ENCODE measurements at places on chromosomes 13 and 19.

DNA sequence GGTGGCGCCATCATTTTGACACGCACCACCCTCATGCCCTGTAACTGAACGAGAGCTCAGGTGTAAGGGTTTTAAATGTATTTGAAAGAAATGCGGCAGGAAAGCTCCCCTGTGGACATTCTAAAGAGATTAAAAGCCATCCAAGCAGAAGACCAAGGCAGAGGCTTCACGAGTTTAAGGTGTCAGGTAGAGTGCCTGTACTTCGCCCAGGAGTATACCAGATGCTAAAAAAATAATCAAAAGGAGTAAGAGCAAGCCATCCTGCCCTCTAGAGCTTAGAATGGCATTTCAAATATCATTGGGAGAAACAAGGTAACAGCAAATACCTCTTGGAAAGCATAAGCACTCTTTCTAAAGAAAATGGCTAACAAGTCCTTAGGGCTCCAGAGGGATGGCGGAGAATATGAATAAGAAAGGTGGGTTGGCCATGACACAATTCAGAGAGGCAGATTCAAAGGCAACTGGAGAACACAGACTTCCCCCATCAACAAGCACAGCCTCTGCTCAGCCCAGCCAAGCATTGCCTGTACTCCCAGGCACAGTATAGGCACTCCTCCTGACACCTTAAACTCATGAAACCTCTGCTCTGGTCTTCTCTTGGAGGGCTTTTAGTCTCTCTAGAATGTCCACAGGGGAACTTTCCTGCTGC, 447.6 kb downstream of the SUCLA2 start:
- DNase-seq = no peak

DNA sequence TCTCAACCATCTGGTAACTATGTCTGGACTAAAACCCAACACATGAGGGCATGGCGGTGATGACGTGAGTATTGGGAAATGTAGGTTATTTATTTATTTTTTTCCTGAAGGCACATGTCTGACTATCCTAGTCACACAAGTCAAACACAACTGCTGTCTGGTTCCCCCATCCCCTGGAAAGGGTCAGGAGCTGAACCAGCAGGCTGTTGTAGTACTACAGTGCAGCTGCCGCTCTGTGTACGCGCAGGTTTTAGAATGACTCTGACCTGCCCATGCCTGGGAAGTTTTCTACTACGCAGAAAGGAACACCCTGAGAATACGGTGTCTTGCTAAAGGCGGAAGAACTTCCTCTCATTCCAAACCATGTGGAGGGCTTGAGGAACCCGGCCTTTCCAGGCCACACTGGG, 1.2 kb downstream of the SLC7A1 start:
- peak; percentile 19 for DNase-seq

GRCh38 chr19:44951179-44952159, 3.7 kb upstream of the CLPTM1 start:
- peak; percentile 60 for DNase-seq

GRCh38 chr19:55670280-55671053, 4.6 kb upstream of the EPN1 start:
- DNase-seq = no peak

DNA sequence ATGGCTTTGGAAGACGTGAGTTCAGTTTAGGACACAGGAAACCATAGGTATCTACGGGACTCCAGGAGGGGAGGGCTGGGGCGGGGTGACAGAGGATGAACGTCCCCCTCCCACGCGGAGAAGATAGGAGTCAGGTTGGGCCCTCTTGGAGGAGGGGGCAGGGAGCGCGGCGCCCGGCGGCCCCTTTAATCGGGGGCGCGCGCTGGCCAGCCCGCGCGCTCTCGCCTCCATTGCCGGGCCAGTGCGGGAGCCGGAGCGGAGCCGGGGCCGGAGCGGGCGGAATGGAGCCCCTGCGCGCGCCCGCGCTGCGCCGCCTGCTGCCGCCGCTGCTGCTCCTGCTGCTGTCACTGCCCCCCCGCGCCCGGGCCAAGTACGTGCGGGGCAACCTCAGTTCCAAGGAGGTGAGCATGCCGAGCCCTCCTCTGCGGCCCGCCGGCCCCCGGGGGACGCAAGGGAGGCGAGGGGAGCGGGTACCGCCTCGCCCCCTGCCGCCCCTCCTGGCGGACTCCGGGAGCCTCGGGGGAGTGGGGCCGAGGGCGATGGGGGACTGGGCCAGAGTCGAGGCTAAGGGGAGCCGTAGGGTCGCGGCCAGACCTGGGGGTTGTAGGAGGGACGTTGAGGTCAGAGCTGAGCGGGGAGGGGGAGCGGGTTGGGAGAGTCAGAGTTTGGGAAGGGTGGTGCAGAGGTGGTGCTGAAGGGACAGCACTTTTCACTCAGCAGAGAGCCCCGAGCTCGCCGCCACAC, at the start of gene TMEM145:
TSS of gene TMEM145 (plus strand) at position 214 of the 744 bp plus-strand sequence. CDS start at position 282, 68 bp downstream.
- peak; percentile 62 for DNase-seq

DNA sequence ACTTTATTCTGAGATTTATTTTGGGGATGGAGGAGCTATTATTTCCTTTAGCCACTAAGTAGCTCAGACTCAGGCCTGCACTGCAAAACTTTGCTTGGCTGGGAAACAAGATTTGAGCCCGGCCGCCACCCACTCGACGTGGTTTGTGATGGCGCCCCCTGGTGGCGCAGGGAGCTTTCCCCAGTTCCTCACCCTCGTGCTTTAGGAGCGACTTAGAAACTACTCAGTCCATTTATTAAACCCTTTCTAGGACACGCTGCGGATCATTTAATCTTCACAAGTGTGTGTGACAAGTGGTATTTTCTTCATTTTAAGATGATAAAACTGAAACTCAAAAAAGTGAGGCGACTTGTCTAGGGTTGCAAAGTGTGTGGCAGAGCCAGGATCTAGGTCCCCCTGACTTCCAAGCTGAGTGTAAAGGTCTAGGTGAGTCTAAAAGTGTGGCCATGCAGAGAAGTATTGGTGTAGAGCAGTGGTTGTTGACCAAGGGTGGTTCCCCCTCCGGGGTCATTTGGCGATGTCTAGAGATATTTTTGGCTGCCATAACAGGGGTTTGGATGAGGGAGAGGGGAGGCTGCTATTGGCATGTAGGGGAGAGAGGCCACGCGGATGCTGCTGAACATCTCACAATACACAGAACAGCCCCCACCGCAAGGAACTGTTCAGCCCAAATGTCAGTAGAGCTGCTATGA, 2.2 kb downstream of the CXCL17 start:
- DNase-seq = peak; percentile 52

GRCh38 chr19:6999933-7000332, 21.3 kb downstream of the MBD3L2B start:
- no peak for DNase-seq

GRCh38 chr19:16520986-16521624, 21.1 kb downstream of the CHERP start:
- DNase-seq = no peak

DNA sequence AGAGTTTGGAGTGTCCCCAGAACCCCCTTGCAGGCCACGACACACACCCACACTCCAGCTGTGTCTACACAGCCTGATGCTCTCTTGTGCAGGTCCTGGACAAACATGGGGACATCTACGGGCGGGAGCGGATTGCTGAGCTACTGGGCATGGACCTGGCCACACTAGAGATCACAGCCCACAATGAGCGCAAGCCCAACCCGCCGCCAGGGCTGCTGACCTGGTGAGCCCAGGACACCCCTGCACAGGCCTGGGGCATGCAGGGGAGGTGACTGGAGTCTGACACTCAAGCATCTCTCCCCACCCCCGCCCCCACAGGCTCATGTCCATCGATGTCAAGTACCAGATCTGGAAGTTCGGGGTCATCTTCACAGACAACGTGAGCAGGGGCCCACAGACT, 39.9 kb downstream of the MAP4K1 start:
- DNase-seq = no peak

DNA sequence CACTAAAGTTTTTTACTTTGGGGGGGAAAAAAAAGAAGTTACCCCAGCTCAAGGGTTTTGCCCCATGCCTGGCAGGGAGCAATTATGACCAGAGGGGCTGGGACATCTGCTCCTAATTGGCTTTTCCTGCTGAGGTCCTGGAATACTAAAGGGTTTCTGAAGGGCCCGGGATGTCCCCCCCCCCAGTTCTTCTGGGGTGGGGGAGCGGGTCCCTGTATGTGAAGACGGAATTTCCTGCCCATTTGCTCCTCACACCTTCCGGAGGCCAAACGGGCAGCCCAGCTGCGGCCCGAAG, 1.1 kb upstream of the DLL3 start:
- DNase-seq = no peak

- no peak for DNase-seq
These were observed 14.4 kb downstream of the LILRB4 start for GRCh38 chr19:54677217-54677616.

DNA sequence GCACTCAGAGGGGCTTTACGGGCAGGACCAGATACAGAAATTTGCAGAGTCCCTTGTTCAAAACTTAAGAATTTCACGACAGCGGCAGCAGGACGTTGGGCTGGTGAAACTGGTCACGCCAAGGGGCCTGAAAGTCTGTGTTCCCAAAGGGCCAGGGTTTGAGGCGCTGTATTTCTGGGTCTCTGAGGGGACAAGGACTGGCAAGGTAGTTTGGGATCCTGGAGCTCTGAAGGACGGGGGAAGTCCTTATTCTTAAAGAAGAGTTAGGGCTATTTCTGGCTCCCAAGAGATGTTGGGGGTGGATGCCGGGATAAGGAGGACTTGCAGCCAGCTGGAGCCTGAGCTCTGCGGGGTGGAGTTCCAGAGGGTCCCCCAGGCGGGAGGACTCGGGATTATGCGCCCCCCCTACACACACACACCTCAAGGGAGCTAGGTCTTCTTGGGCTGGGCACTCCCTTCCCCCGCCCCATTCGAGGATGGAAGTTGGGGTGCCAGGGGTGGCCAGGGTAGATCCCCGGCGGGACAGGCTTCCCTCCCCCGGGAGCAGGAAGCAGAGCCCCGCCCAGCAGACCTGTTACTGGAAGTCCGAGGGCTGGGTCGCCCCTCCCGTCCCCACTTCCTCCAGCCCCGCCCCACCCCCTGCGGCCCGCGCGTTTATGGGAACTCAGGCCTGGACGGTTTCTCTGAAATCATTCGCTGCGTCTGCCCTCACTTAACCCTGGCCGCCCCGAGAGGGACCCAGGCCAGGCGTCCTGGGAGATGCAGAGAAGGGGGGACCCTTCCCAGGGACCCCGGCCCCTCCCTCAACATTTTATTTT, 5.6 kb downstream of the BCL3 start:
- DNase-seq = no peak

DNA sequence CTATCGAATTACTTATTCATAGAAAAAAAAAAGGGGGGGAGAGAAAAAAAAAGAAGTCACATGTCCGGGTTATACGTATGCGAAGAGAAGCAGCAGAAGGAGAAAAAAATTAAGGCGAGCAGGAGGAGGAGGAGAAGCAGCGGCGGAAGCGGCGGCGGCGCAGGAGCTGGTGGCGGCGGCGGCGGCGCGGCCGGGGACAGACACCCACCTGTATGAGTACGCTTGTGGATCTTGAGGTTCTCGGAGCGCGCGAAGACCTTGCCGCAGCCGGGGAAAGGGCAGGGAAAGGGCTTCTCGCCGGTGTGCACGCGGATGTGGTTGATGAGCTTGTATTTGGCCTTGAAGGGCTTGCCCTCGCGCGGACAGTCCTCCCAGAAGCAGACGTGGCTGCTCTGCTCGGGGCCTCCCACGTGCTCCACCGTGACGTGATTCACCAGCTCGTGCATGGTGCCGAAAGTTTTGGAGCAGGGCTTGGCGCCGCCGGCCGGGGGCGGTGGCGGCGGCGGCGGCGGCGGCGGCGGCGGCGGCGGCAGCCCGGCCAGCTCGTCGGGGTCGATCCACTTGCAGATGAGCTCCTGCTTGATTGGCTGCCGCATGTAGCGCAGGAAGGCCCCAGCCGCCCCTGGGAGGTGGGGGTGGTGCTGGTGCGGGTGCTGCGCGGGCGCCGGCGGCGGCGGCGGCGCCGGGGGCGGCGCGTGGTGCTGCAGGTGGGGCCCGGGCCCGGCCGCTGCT, 1.5 kb downstream of the ZIC5 start:
- DNase-seq = peak; percentile 44

- DNase-seq = no peak
These were observed 6.0 kb downstream of the PNMA8B start for GRCh38 chr19:46489445-46490272.

GRCh38 chr19:48203222-48203793, 32.8 kb downstream of the ZSWIM9 start:
- DNase-seq = no peak

DNA sequence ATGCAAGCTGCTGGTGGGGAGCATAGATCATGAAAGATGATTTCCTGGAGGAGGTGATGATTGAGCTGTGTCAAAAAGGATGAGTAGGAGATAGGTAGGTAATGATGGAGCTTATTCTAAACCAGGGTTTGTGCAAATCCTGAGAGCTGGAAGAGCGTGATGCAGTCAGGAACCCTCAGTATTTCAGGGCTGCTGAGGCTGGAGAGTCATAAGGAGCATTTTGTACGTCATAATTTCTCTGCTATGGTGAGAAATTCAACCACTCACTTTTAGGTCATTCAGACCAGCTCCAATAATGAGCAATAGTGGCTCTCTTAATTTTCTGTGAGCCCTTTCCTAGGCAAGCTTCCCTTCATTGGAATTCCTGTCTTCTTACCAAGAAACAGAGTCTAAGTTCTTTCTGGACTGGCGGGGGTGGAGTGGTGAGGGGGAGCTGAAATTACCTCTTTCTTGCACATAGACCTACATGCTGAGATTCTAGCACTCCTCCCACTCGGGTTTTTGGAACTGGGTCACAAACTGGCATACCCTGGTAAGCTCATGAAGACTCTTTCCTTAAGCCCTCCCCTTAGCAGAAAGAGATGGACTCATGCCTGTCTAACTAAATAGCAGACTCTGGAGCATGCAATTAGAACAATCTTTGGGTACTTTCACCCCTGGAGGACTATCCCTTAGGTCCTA, 62.2 kb upstream of the MYCBP2 start:
- DNase-seq = no peak

DNA sequence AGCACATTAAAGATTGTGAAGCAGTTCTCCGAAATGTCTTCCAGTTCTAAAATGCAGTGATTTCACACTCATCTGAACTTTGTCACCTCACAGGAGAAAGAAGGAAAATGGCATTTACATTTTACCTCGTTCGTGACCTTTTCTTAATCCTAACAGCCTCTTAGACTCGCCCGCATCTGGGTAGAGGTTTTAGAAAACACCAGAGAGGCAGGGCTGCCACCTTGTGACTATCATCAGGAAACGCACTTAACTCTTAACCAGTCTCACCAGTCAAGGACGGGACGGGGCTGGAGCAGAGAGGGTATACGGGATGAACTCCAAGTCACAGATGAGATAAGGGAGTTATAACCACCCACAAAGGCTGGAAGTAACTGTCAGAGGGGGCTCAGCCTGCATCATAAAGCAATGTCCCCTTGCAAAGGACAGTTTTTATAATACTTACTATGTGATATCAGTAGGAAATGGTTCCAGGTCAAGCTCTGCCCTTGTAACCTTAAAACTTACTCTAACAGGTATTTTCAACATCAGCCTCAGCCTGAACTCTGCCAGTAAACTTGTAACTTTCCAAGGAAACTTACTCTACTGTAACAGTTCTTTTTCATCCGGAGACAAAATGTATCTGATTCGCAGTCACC, 8.6 kb upstream of the CEACAM6 start:
- peak; percentile 77 for DNase-seq

GRCh38 chr13:28047757-28048388, 52.5 kb downstream of the FLT3 start:
- DNase-seq = no peak

- no peak for DNase-seq
These were observed 141.2 kb downstream of the URI1 start for GRCh38 chr19:30083125-30083681.

All from NCI-H1105 treated with DMSO at 0.1 percent for 48 hours (cell line).